ENCODE measurements at places on chromosomes 12 and 14.
A peak's percentile ranks its signal among the peaks of the same experiment; 100 is the strongest.

- DNase-seq = no peak
Observed at GRCh38 chr12:59067083-59067482, 146.8 kb upstream of the LRIG3 start.

- DNase-seq = no peak
Observed at GRCh38 chr12:18864900-18865561, 127.1 kb downstream of the CAPZA3 start.

- peak; percentile 57 for DNase-seq
Observed at GRCh38 chr12:100163416-100164152, 20.9 kb upstream of the BLTP3B start.

DNA sequence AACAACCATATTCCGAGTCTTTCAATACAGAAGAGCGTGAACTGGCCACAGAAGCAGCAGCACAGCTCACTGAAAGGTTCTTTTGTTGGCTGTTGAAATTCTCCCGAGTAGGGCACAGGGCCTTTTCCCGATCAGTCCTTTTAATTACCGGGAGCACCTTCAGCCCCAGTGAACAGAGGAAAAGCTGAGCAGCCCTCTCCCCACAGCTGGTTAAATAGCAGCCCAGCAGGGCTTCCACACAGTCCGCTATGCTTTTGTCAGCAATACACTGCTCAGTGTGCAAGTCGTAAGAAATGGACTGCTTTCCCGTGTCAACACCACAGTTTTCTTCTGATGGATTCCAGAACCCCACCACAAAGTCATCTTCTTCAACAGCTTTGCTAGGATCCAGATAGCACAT is 61.3 kb downstream of the DICER1 start:
- DNase-seq = no peak

- DNase-seq = peak; percentile 38
Observed at GRCh38 chr12:3622822-3623690, 129.9 kb downstream of the CRACR2A start.

DNA sequence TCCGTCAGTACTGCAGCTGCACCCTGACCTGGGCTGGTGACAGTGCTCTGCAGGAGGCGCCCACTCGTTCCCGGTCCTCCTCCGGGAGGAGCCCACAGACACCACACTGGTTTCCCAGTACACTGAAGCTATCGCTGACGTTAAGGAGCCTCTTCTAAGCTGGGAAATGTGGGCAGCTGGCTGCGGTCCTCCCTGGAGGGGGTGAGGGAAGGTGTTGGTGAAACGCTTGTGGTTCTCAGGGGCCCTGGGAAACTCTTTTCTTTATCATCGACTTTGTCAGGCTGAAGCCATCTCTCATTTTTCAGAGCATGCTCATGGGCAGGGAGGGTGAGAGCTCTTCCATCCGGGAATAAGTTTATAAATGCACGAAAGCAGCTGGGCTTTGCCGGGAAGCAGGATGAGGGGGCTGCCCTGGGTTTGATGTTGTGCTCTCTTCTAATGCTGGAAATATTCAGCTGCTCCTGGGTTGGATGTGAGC is 176.0 kb downstream of the CHST11 start:
- no peak for DNase-seq

DNA sequence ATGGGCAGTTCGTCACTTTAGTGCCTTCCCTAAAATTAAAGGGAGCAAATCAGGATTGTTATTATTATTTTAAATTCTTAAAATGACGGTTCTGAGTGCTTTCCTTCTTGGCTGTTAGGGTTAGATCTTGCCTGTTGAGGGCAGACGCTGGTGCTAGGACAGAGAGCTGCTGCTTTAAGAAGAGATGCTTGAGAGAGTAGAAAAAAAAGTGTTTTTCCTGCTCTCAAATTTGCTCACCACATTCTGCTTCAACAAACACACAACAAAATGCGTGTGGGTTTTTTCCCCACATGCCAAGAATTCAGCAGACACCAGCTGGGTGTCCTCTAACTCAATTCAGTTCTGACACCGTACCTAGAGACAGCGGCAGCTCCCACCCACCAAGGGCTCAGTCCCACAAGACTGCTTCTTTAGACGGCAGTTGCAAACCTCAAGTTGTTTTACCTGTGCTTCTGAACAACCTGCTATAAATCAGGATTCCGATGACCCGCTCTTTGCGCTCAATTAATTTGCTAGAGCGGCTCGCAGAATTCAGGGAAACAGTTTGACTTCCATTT is 75.8 kb upstream of the RIN3 start:
- DNase-seq = no peak

GRCh38 chr14:100698666-100699448 is 27.8 kb upstream of the DLK1 start:
- no peak for DNase-seq

DNA sequence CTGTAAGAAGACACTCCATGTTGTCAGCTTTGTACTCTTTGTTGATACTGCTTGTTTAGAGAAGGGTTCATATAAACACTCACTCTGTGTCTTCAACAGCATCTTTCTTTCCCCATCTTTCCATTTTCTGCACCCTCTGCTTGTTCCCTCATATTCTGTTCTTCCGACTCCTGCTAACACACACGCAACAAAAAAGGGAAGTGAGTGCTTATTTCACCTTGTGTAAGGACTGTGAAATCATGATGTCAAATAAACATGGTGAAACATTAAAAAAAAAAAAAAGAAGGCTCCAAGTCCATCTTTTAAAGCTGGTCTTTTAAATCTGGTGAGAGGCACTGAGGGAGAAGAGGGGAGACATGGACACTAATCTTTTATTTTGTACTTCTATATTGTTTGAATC is 145.4 kb downstream of the RPAP3 start:
- DNase-seq = no peak

DNA sequence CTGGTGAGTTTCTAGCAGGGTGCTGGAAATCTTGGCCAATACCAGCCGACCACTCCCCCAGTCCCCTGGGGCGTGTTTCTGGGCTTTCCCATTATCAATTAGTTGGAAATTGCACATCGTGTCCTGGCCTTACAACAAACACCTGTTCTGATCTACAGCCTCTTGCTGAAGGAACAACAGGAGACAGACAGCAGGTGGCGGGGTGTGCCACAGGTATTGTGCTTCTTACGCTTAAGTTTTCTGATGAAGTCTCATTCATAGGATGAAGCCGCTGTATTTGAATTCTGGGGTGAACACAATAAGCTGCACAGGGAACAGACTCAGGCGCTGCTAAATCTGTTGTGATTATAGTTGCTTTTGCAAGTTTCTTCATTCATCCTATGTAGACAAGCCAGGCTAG is 703 bp downstream of the HIGD1C start:
- DNase-seq = no peak

- DNase-seq = no peak
Observed at GRCh38 chr14:96888593-96888992, 91.4 kb downstream of the VRK1 start.

DNA sequence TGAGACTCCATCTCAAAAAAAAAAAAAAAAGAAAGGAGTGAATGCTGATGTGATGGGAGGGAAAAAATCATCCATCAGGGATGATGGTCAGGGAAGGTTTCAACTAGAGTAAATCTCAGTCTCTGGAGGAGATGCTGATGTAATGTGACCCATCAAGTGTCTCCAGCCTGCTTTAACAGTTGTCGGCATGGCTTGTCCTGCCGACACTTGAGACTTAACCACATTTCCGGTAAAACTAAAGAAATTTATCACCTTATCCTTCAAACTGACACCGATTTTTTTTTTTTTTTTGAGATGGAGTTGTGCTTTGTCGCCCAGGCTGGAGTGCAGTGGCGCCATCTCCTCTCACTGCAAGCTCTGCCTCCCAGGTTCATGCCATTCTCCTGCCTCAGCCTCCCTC is 21.5 kb upstream of the ANAPC5 start:
- DNase-seq = no peak

DNA sequence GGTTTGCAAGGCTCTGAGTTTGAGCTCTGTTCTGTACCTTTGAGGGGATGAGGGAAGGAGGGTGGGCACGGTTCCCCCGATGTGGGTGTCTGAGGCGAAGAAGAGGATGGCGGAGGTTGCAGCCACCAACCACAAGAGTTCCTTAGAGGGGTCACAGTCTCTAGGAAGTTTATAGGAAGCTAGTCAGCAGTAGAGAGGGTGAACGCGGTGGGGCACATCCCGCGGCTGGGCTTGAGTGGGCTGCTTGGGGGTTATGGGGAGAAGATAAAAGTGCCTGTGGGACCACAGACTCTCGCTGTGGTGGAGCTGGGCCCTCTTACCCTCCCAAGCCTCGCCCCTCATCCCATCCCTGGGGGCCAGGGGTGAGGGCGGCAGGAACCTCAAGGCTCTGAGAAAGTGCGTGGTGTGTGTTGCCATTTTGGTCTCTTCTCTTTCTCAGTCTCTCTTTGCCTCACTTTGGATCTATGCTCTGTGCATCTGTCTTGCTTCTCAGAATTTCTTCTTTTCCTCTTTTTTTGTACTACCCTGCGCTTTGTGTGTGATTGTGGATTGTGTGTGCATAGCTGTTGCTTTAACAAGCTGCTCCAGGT is 2.7 kb downstream of the CD4 start:
- DNase-seq = no peak

- DNase-seq = no peak
Observed at GRCh38 chr14:91755570-91756295, 23.8 kb upstream of the CATSPERB start.

- DNase-seq = no peak
Observed at GRCh38 chr12:22043943-22044342, 2.1 kb upstream of the CMAS start.

GRCh38 chr12:109581856-109582255 is 8.3 kb downstream of the MVK start:
- DNase-seq = no peak

DNA sequence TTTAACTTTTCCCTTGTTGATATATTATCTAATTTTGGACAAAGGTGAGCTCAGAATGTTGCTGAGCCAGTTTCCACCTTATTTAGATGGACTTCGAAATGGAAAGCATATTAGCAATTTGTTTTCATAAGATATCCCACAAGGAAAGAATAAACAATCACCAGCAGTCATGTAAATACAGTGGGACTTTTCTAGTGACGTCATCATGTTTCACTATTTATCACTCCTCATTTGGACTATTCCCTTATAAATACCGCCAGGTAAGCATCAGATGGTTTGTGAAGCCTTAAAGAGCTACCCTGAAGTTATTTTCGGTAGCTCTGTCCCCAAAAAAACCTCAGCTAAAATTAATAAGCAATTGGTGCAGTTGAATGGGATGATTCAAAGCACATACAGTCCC is 110.7 kb downstream of the PTPRR start:
- DNase-seq = no peak

- no peak for DNase-seq
Observed at GRCh38 chr12:13183620-13184019, 12.9 kb upstream of the EMP1 start.

GRCh38 chr12:113030875-113031525 is 25.5 kb upstream of the DTX1 start:
- DNase-seq = peak; percentile 59

Measured in GM10248 (cell line).